A549 treated with Hydrocortisone at 1 μM for 4 hours (cell line): ENCODE measurements at places on chromosomes 2 and 18. TPM values are rescaled to one million over a fixed set of nuclear protein-coding genes. Genes with fewer than 3 reads are reported as not detected.

MAB21L4 gene
- 0.12 to 0.54 TPM (median 0.24 TPM) in 4 of 5 replicates, not detected in the other for total RNA-seq

IL36G gene
- not detected in 5 replicates for total RNA-seq

MREG gene
- total RNA-seq, result 4.5 to 4.9 TPM (median 4.7 TPM) in 5 replicates

CFAP65 gene
- total RNA-seq, result 0.07 to 0.29 TPM (median 0.20 TPM) in 5 replicates

UGT1A1 gene
- 0.56 to 1.1 TPM (median 0.91 TPM) in 5 replicates for total RNA-seq

UGT1A10 gene
- total RNA-seq, result 0.08 to 0.09 TPM in 2 of 5 replicates, not detected in the others

COLEC11 gene
- total RNA-seq, result 0.48 to 0.69 TPM (median 0.50 TPM) in 5 replicates

STK16 gene
- total RNA-seq, result 28.8 to 33.9 TPM (median 29.3 TPM) in 5 replicates

UGT1A4 gene
- total RNA-seq, result 0.06 to 0.16 TPM (median 0.10 TPM) in 4 of 5 replicates, not detected in the other

LCT gene
- 0.02 to 0.05 TPM (median 0.05 TPM) in 5 replicates for total RNA-seq

TCF4 gene
- 0.87 to 2.4 TPM (median 1.6 TPM) in 5 replicates for total RNA-seq

TLX2 gene
- 0.08 to 0.35 TPM (median 0.27 TPM) in 5 replicates for total RNA-seq

KCNG2 gene
- total RNA-seq, result 0.07 TPM in 1 of 5 replicates, not detected in the others

FAM124B gene
- not detected in 5 replicates for total RNA-seq

SCYGR4 gene
- total RNA-seq, result not detected in 5 replicates

SRD5A2 gene
- 0.02 to 0.06 TPM (median 0.03 TPM) in 5 replicates for total RNA-seq

ARHGAP28 gene
- 0.07 to 0.18 TPM (median 0.13 TPM) in 4 of 5 replicates, not detected in the other for total RNA-seq

PAX3 gene
- total RNA-seq, result not detected in 5 replicates

KIF1A gene
- 0.74 to 1.4 TPM (median 0.84 TPM) in 5 replicates for total RNA-seq

SERPINB4 gene
- 0.09 to 0.25 TPM (median 0.18 TPM) in 4 of 5 replicates, not detected in the other for total RNA-seq

NT5DC4 gene
- total RNA-seq, result not detected in 5 replicates

SDC1 gene
- total RNA-seq, result 165 to 194 TPM (median 181 TPM) in 5 replicates

CAPN10 gene
- total RNA-seq, result 17.2 to 25.4 TPM (median 23.0 TPM) in 5 replicates

FHOD3 gene
- 1.9 to 3.4 TPM (median 2.8 TPM) in 5 replicates for total RNA-seq

SYT4 gene
- not detected in 5 replicates for total RNA-seq

MAP3K20 gene
- total RNA-seq, result 23.5 to 38.7 TPM (median 28.0 TPM) in 5 replicates

LAMA3 gene
- 52.1 to 67.0 TPM (median 61.8 TPM) in 5 replicates for total RNA-seq

HOXD12 gene
- not detected in 5 replicates for total RNA-seq

POMC gene
- not detected in 5 replicates for total RNA-seq

TUBA3D gene
- 5.1 to 10.0 TPM (median 5.8 TPM) in 5 replicates for total RNA-seq

CAVIN2 gene
- 35.0 to 72.9 TPM (median 54.7 TPM) in 5 replicates for total RNA-seq

PHOSPHO2 gene
- total RNA-seq, result 1.7 to 3.8 TPM (median 3.0 TPM) in 5 replicates

TUBA4B gene
- 0.15 to 0.33 TPM (median 0.20 TPM) in 5 replicates for total RNA-seq

CYTIP gene
- total RNA-seq, result 0.09 to 0.22 TPM (median 0.20 TPM) in 3 of 5 replicates, not detected in the others

LRATD1 gene
- total RNA-seq, result 0.05 to 0.10 TPM (median 0.10 TPM) in 5 replicates

ANKRD30B gene
- not detected in 5 replicates for total RNA-seq

PDE1A gene
- 0.13 to 0.81 TPM (median 0.20 TPM) in 5 replicates for total RNA-seq
